ENCODE measurements at places on chromosomes 7 and 10.

- DNase-seq, result no peak
These were observed 73.3 kb downstream of the ZMIZ1 start for GRCh38 chr10:79142064-79142491.

GRCh38 chr7:150931199-150931869 is 46.8 kb downstream of the KCNH2 start:
- DNase-seq, result no peak

GRCh38 chr7:46163246-46163645 is 242.2 kb upstream of the IGFBP3 start:
- no peak for DNase-seq

DNA sequence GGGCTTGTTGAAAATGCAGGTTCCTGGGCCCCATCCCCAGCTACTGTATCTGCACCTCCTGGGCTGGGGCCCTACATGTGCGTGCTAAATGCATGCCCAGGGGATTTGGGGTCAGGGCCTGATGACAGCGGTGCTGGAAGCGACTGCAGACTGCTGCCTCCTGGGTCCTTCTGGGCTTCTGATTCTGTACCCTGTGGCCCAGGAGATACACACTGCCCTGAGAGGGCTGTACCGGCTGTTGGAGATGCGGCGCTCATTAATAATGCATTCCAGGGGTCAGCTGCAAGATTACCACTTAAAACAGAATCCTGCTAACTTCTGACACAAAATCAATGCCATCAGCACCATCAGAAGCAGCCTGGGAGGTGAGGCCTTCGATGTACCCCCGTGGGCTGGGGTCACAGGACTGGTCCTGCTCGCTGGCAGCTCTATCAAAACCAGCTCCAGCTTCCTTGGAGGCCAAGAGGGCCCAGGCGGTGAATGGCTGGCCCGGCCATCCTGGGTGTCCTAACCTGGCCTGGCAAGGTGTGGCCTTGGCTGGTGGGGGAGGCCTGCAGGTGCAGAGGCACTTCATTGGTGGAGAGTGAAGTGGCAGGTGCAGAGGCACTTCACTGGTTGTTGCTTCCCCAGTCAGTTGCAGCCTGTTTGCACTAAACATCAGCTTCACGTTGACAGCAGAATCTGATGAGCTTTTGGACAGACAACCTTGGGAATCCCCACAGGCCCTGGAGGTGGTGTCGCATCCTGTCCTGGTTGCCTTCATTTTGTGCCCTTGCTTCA is 79.2 kb downstream of the GLRX3 start:
- no peak for DNase-seq

DNA sequence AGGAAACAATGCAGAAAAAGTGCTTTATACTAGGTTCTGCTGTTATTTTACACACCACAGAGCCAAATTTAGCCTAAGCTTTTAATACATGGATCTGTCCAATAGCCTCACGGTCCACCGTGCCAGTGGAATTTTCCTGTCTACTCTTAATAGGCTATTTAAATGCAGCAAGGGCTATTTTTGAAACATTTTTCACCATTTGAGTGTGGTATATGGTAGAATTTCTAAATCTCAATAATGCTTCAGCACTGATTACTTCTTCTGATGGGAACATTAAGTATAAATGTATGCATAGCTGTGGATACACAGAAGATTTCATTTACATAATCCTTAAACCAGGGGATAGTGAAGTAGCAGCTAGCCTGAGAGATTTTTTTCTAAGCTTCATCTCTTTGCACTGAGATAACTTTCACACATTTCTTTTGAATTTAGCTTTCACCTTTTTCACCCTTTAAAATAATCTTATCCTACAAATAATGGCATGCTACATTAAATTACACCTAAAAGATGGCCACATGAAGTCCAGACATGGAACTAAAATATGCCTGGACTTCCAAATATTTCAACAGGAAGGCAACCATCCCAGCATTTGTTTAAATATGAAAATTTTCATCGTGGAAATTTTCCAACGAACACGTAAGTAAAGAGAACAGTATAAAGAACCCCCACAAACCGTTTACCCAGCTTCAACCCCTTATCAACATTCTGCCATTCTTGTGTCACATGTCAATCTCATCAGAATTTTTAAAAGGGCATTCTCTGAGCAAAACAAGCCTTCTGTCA is 45.4 kb downstream of the AMPH start:
- DNase-seq, result no peak

DNA sequence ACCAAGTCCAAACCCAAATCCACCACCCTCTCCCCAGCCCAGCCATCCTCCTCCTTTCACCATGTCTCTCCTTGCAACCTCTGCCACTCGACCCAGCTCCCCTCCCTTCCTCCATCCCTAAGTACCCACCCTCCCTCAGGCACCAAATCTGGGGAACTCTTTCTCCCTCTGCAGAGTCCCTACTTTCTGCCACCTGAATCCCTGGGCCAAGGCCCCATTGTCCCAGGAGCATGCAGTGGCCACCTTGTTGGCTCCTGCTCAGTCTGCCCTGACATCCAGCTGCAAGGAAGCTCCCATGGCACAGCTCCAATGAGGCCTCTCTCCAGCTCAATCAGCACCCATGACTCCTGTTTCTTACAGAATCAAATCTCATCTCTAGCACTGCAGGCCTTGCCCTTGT is 5.5 kb upstream of the UNC5B start:
- no peak for DNase-seq

DNA sequence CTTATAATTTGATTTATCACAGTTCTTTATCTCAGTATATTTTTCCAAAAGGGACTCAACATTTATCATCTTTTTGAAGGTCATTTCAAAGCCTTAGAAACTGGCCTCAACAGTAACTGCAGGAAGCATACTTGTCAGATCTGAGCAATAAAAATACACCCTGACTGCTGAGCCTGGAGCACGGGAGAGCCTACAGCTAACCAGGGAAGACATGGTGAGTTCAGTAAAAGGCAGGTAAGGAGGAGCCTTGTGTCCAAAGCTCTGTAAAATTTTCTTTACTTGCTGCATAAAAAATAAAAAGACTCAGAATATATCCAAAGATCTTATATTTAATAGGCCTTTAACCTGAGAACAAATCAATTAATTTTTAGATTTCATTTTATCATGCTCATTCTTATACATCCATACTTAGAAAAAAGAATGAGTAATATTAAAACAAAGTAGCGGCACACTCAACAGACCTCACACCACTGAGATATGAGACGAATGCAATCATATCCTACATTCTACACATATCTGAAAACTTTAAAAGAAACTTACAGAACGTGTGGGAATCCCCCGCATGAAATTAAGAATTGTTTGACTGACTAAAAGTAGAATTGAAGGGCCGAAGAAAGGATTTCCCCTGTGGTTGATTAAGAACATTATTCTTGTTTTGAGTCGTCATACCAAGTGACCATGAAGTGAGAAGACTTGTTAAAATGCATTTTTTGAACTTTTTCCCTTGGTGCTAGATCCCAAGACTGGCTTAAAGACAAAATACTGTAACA is 296.4 kb upstream of the MKLN1 start:
- DNase-seq, result no peak

DNA sequence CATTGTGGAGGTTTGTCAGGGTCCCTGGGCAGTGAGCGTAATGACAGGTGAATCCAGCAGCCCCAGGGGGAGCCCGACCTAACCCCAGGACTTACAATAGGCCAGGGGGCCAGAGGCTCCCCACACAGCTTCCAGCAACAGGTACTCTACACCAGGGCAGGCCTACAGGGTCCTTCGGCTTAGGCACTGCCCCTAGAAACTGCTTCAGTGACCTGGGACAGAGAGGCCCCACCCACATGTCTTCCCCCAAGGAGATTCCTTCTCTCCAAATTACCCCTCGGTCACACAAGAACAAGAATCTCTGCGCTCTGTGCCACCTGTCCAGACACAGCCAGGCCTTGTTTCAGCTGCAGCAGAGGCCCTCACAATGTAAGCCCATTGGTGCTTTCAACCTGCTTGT is 24.4 kb downstream of the SKIDA1 start:
- no peak for DNase-seq

- no peak for DNase-seq
These were observed 133.7 kb upstream of the RSU1 start for GRCh38 chr10:16950656-16951601.

DNA sequence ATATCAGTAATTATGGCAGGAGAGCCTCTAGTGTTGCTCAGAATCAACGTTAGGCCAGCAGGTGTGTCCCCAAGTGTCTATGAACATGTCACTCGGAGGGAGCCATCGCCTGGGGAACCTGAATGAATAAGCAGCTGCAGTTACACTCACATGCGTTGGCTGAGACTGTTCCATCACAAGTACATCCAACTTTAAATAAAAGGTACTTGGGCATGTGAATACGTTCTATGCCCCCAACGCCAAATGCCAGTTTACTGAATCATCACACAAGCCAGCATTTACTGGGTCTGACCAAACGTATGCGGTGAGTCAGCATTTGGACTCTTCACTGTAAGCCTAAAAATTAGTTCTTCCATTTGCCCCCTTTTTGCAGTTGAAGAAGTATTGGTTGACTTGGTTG is 207.6 kb upstream of the PLXNA4 start:
- DNase-seq, result no peak

GRCh38 chr10:129709101-129709500 is 242.1 kb downstream of the MGMT start:
- DNase-seq, result no peak

DNA sequence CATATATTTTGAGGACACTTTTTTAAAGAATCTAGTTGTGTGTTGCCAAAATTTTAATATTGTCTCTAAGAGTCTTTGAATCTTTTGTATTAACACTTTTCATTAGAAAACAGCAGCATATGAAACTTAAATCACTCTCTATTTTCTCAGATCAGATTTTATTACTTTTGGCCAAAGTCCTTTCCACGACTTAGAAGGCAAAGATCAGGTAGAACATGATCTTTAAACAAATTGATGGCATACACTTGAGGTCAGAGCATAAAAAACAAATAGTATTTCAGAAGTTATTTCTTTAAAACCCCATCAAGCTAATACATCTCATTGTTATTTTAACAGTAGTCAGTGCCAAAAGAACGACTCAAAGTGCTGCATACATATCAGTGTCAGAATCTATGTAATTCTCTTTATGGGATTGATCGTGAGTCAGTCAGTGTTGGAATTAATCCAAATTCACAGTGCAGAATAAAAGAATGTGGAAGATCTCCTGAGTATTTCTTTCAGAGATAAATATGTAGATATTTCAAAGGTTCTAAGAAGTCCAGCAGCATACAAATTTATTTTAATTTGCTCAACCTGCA is 9.6 kb upstream of the AGMO start:
- DNase-seq, result no peak

GRCh38 chr10:26890956-26891355 is 30.2 kb upstream of the ABI1 start:
- DNase-seq, result no peak

DNA sequence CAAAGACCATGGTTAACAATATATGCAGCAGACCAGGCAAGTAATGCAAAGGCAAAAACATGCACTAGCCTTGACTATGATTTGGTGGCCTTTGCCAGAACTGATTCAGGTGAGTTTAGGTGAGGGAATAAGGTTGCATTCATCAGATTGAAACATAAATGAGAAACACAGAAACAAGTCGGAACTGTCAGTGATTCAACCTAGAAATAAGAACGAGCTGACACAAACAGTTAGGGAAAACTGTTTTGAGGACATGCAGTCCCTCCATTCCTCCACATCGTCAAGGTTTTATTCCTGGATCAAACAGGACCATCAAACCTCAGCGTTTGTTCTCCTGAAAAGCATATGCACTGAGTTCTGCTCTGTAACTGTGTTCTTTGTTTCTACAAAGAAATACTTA is 1.8 kb downstream of the ZNF248 start:
- no peak for DNase-seq
